ENCODE measurements at places on chromosomes 5 and 9.

DNA sequence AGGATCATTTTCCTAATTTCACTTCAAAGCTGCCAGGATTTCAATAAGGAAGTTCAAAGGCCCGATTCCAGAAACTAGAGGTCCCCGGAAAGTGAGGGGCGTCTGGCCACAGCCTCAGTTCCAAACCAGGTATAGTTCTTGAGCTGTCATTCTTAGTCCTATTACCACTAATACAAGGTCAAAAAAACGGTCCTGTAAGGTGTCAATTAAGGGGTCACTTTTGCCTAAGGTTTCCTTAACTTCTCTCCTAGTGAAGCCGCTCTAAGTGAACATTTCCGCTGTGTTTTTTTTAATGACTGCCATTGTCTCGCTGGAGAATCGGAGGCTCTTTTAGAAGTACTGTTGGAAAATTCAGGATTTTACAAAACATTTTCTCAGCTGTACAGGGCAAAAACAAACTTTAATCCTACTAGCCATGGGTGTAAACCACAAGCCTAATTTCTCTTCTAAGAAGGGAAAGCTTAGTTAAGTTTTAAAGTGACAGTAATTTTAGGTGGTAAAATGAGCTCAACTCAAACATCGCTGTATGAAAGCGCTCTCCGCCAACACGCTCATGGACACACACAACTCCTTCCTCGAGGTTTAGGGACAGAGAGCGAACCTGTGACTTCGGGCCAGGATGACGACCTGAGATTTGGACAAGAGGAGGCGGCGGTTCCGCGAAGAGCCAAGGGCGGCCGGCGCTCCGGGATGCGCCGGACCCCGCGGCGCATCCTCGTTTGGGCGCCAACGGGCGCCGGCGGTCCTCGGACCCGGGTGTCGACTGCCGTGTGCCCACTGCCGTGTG is 76.7 kb upstream of the IFNE start:
- DNase-seq, result no peak

- DNase-seq, result no peak
These were observed 61.8 kb downstream of the COX7C start for GRCh38 chr5:86679529-86679928.

DNA sequence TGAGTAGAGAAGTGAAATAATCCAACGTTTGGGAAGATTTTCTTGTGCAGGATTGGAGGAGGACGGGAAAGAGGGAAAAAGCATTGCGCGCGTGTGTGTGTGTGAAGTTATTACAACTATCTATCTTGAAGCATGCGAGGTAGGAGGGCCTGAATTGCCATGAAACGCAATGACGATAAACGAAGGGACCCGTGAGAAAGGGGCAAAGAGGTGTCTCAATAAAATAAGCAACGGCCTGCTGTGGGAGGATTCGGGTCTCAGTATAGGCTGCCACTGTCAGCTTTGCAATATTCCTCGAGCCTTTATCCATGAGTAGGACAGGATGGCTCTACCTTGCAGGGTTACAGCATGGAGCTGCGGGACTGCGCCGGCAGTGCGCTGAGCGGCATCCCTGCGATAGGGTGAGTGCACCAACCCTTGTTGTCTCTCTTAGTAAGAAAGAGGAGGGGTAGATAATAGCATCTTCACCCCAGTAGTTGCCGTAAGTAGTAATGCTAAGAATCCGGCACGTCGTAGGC is 631 bp upstream of the RCL1 start:
- DNase-seq, result no peak

- DNase-seq, result no peak
These were observed 460.1 kb upstream of the TLE4 start for GRCh38 chr9:79111653-79112052.

DNA sequence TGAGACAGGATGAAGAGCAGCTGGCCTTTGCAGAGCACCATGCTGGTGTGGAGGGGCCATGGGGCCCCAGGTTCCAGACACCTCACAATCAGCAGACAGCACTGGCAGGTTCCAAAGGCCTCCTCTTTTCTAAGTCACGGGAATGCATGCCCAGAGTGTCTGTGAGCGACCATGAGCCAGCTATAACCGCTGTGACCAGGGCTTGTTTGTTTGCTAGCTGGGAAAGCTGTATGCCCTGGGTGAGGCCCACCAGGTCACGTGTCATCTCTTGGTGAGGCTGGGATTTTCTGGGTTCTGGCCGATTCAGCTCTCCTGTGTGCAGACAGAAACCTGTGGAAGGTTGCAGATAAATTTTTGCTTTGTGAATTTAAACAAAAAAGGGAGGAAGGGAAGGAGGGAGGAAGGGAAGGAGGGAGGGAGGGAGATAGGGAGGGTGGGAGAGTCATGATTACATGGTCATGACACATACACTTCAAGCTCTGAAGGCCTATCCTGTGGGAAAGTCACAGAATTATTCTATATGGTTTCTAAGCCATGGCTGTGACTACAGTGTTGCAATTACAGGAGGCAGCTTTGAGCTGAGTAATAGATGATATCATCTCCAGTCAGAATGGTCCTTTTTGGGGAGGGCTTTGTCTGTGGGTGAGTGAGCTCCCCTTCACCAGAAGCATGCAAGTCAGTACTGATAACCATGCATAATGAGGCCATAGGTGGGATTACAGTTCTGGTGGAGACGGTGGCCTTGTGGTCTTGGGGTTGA is 37.2 kb downstream of the PAPPA start:
- no peak for DNase-seq

DNA sequence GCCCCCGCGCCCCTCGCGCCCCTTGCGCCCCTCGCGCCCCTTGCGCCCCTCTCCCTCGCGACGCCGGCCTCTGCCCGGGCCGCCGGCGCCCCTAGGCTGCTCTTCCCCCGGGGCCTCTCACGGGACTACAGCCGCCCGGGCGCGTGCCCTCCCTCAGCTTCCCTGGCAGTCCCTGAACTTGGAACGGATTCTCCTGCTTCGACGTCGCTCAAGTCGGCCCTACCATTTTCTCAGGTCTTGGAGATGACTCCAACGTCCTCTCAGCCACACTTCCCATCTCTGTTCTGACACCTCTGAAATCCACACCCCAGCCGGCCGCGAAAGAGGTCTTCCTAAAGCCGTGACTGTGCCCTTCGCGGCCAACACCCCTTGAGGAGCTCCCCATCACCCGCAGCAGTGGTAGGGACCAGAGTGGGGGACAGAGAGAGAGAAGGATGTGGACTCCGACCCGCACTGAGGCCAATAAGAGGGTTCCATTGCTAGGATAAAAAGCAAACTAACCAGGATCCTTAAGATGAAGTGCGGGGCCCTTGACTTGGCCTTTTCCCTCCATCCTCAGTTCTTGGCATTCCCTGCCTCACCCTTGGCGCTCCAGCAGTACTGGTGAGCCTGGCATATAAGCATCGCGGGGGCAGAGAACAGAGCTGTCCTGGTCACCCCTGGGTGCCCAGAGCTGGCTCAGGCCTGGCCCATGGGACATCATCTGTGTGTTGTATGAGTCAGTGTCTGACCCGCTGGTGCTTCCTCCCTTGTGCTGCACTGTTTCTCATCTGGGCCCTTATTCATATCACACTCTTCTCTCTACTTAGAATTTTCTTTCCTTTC is 38.6 kb upstream of the GARNL3 start:
- no peak for DNase-seq

DNA sequence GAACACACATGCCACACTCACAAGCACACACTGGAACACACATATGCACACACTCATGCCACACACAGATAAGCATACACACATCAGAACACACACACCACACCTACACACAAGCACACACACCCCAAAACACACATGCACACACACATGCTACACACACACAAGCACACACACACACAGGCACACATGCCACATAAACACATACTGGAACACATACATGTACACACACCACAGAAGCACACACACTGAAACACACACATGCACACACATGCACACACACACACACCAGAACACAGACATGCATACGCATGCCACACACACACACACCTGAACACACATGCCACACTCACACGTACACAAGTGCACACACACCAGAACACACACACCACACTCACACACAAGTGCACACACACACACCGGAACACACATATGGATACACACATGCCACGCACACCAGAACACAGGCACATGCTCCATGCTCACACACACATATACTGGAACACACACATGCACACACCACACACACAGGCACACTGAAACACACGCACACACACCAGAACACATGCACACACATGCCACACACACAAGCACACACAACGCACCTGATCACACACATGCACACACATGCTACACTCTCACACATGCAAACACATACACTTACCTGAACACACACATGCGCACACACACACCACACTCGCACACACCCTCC is 78.0 kb upstream of the IRX4 start:
- no peak for DNase-seq

All from amygdala (tissue), 56 donors.